ENCODE measurements at places on chromosomes 4 and X. TPM values are rescaled to one million over a fixed set of nuclear protein-coding genes. Genes with fewer than 3 reads are reported as not detected.

Gene GRK4
- total RNA-seq, result 2.2 TPM

DNA sequence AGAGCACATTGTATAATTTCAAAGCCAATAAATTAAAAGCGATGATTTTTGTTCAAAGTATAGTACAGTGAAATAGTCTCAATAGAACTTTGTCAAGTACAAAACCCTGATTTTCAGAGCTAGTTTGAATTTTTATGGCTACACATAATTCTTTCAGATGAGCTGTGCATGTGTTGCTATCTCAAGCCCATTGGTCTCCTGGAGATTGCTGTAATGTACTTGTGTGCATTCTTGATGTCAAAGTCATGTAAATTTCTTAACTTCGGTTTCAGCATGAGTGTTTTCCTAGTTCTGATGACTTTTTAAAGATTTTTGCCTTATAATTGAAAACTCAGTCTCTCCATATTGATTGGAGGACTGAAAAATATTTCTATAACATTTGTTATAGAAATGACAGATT, 200.8 kb downstream of the CEP135 start:
- DNase-seq, result no peak
- no peaks in the 10 kb centered on the region for H3K36me3 ChIP-seq
- no peak overlapping the region for H3K27ac ChIP-seq
- H3K4me1 ChIP-seq, result no peaks in the 10 kb centered on the region
- H3K4me3 ChIP-seq, result no peak overlapping the region
- H3K27me3 ChIP-seq, result no peaks in the 10 kb centered on the region

DNA sequence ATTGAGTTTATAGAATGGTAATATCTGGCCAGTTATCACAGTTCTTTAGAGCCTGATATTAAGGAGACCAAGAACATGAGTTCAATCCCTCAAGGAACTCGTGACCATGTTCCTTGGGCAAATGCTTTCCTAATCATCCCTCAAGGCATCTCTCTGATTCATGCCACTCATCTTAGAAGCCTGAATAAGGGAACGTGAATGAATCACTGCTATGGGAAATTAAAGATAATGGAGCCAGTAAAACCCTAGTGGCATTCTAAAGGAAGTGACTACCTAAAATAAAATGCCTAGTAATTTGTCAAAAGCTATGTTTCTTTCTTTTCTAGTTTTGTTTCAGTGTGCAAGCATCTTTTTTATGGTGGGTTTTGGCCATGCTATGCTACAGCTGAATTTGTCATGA, 1161.3 kb downstream of the C4orf33 start:
- no peaks in the 10 kb centered on the region for H3K4me1 ChIP-seq
- no peak overlapping the region for H3K27ac ChIP-seq
- H3K27me3 ChIP-seq, result no peaks in the 10 kb centered on the region
- H3K36me3 ChIP-seq, result no peaks in the 10 kb centered on the region

Gene ASB12
- total RNA-seq, result not detected

GRCh38 chrX:108437349-108438109, 693 bp downstream of the COL4A6 start:
- H3K4me1 ChIP-seq, result no peaks in the 10 kb centered on the region
- H3K27me3 ChIP-seq, result no peaks in the 10 kb centered on the region
- DNase-seq, result no peak
- no peaks in the 10 kb centered on the region for H3K36me3 ChIP-seq

- H3K27me3 ChIP-seq, result no peaks in the 10 kb centered on the region
- no peaks in the 10 kb centered on the region for H3K36me3 ChIP-seq
- no peak for DNase-seq
Measured at GRCh38 chr4:19982556-19982955, 269.1 kb upstream of the SLIT2 start.

- peak overlapping the region; percentile 68 for H3K4me3 ChIP-seq
- no peak for DNase-seq
- no peaks in the 10 kb centered on the region for H3K27me3 ChIP-seq
- H3K27ac ChIP-seq, result peak overlapping the region; percentile 82
Measured at GRCh38 chrX:54529151-54529550, 868 bp upstream of the GNL3L start.

Gene MAGEE2
- total RNA-seq, result not detected

DNA sequence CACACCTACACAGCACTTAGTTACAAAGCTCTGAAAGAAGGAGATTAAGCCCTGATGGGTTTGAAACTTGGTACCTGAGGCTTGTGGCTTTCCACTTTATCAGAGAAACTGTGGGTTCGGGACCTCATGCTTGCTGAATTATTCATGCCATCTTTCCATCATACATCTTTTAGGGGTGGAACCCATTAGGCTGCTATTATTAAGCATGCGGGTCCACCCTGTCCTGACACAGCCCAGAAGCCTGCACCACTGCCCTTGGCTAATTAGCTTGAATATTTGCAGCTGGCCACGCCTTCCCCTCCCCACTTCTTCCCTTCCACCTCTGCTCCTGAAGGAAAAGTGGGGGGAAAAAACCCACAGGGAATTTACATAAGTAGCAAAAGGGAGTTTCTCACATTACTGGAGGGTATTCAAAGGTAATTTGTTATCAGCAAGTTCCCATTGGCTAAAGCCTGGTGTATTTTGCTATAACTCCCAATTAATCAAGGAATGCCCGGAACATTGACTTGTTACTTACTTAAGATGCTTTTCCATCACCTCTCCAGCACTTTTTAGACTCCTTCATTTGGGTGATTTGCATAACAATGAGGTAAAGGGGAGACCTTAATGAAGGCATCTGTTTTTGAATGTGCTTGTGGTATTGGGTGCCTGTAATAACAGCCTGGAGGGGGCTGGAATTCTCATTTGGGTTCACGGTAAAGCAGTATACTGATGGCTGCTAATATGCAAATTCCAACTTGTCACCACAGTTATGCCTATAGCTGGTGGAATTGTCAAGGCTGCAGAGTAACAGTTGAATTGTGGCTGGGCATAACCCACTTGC, 231.7 kb upstream of the GATB start:
- no peaks in the 10 kb centered on the region for H3K36me3 ChIP-seq
- H3K4me3 ChIP-seq, result no peak overlapping the region
- H3K27ac ChIP-seq, result no peak overlapping the region
- H3K27me3 ChIP-seq, result no peaks in the 10 kb centered on the region
- no peaks in the 10 kb centered on the region for H3K4me1 ChIP-seq

- no peak for DNase-seq
- H3K4me3 ChIP-seq, result no peak overlapping the region
- H3K27me3 ChIP-seq, result no peaks in the 10 kb centered on the region
- no peaks in the 10 kb centered on the region for H3K36me3 ChIP-seq
- no peaks in the 10 kb centered on the region for H3K4me1 ChIP-seq
Measured at GRCh38 chr4:120491481-120491880, 424.8 kb upstream of the MAD2L1 start.

- H3K27me3 ChIP-seq, result no peaks in the 10 kb centered on the region
- peak overlapping the region; percentile 95 for H3K27ac ChIP-seq
- peaks cover 10% of the 10 kb centered on the region for H3K4me1 ChIP-seq
- peak overlapping the region; percentile 96 for H3K4me3 ChIP-seq
Measured at GRCh38 chr4:141220271-141220670, 424 bp upstream of the ZNF330 start.

DNA sequence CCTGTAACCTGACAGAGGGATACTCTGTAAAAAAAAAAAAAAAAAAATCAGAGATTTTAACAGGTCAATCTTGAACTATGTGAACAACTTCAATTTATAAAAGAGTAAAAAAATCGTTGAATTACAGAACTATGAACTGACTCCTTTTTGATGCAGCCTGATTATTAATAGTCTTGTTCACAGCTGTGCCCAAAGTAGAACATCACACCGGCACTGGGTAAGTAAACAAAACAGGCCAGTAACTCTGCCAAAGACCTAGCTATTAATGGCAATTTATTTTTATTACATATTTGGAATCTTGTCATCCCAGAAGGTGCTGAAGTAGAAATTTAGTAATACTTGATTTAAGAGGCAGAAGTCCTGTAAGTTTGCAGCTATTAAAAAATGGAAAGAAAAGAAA, 31.4 kb downstream of the CPE start:
- H3K4me3 ChIP-seq, result no peak overlapping the region
- H3K27me3 ChIP-seq, result no peaks in the 10 kb centered on the region
- no peaks in the 10 kb centered on the region for H3K36me3 ChIP-seq

DNA sequence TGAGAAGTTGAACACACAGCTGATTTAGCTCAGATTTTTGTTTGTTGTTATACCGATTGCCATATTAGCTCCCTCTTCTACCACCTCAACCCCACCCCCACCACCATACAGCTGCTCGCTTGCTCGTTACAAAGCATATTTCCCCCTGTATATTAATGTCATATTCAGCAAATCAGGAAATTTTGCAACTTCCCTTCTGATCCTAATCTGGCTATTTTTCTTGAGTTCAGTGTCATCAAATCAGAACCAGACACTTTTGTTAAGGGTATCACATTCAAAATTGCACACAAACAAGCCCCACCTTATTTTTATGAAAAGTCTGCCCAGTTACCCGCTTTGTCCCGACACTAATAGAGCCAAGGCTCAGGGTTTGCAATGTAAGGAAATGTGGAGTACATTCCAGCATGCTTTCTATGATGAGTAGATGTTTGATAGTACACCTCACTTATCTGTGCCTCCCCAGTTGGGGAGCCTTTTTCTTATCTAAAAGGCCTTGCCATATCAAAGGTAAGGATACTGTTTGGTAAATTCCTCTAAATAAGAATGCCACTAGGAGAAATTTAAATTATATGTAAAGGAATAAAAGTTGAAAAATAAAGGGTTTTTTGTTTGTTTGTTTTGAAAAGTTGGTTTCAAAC, 212.2 kb downstream of the CBR4 start:
- H3K4me3 ChIP-seq, result no peak overlapping the region
- no peak for DNase-seq
- peaks cover 24% of the 10 kb centered on the region for H3K4me1 ChIP-seq
- H3K27me3 ChIP-seq, result no peaks in the 10 kb centered on the region
- no peak overlapping the region for H3K27ac ChIP-seq

DNA sequence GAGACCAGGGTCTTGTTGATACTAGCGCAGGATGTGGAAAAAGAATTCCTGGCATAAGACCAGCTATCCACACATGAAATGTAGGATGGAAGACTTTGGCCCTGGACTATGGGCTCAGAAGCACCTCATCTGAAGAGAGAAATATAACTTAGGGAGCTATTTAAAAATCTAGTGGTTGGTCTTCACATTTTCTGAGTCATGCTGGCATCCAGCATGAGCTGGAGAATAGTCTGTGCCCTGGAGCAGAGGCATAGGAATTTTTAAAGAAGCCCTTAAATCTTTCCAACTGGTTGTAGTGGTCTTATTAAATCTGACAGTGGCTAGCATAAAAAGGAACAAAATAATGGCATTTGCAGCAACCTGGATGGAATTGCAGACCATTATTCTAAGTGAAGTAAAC, 86.3 kb downstream of the SMARCA5 start:
- H3K4me1 ChIP-seq, result no peaks in the 10 kb centered on the region
- H3K4me3 ChIP-seq, result no peak overlapping the region
- no peak for DNase-seq
- H3K27me3 ChIP-seq, result no peaks in the 10 kb centered on the region
- H3K36me3 ChIP-seq, result no peaks in the 10 kb centered on the region
- H3K27ac ChIP-seq, result no peak overlapping the region

Gene GC
- total RNA-seq, result not detected

Gene GAGE13
- total RNA-seq, result not detected

Gene MAOA
- 157 TPM for total RNA-seq

Gene CWH43
- total RNA-seq, result 4.9 TPM

DNA sequence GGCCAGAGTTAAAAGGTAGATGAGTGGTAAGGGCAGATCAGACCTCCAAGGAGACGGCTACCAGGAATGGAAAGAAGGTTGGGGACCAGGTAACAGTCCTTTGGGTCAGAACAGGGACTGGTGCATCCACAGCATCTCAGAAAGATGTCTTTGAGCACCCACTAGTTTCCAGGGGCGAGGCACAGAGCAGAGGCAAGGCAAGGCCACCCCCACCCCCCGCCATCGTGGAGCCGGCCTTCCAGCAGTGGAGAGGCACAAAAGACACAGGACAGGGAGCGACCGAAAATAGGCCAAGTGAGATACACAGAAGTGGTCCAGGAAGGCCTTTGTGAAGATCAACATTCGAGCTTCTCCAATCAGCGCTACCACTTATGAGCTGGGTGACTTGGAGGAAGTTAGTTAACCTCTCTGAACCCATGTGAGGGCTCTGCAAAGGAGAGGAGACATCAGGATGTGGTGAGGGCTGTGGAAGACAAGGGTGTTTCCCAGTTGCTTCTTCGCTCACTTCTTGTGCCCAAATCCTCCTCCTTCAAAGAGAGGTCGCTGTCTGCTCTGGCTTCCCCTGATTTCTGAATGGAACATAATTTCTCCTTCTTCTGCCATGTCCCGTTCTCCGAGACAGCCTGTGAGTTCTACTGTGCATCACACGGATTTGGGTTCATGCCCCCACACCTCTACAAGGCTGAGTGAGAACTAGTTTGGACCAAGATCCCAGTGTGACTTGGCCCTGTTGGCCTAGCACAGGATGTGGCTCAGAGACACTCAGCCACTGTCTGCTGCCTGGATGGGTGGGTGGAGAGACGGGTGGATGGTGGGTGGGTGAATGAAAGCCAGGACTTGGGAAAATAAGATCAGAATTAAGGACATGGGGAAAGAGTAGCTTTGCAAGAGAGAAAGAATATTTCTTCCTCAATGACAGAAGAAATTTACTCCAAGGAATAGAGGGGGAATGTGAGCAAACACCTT, 16.7 kb upstream of the MSX1 start:
- H3K4me1 ChIP-seq, result no peaks in the 10 kb centered on the region
- H3K36me3 ChIP-seq, result no peaks in the 10 kb centered on the region
- H3K27me3 ChIP-seq, result peaks cover 30% of the 10 kb centered on the region

- peak within 1 kb of the TSS; percentile 82 for H3K4me3 ChIP-seq
- peak within 1 kb of the TSS; percentile 79 for H3K27ac ChIP-seq
- no peaks in the 10 kb centered on the region for H3K27me3 ChIP-seq
- DNase-seq, result peak; percentile 87
- no peaks in the 10 kb centered on the region for H3K36me3 ChIP-seq
Measured at GRCh38 chr4:78938868-78939666, at the start of gene PAQR3. TSS of gene PAQR3 (minus strand) at chr4:78939438. CDS start at chr4:78939224, 214 bp downstream.

Gene CT45A10
- total RNA-seq, result not detected

- no peaks in the 10 kb centered on the region for H3K4me1 ChIP-seq
- no peak for DNase-seq
- no peaks in the 10 kb centered on the region for H3K27me3 ChIP-seq
- H3K27ac ChIP-seq, result no peak overlapping the region
- H3K4me3 ChIP-seq, result no peak overlapping the region
Measured at GRCh38 chr4:152436384-152436783, 99.5 kb downstream of the FBXW7 start.

DNA sequence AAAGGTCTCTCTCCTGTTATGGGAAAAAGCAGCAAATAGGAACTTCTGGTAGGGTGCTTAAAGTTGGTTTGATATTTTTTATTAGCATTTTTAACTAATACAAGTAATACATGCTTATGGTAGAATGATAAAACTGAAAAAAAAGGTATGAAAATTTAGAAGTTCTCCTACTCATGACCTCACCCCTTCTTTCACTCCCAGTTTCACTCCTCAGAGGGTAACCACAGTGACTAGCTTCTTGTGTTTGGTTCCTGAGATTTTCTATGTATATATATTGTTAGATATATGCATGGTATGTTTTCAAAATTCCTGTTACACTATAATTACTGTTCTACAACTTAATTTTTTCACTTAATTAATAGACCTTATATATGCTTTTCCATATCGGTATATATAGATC, 66.5 kb downstream of the AR start:
- no peaks in the 10 kb centered on the region for H3K36me3 ChIP-seq
- DNase-seq, result no peak
- H3K4me3 ChIP-seq, result no peak overlapping the region
- no peaks in the 10 kb centered on the region for H3K27me3 ChIP-seq

Gene CXXC4
- total RNA-seq, result 1.9 TPM

Gene MAGEB17
- total RNA-seq, result not detected

GRCh38 chr4:60039908-60040307, 1160.2 kb upstream of the ADGRL3 start:
- DNase-seq, result no peak
- H3K36me3 ChIP-seq, result no peaks in the 10 kb centered on the region
- H3K4me3 ChIP-seq, result no peak overlapping the region
- H3K4me1 ChIP-seq, result no peaks in the 10 kb centered on the region
- no peaks in the 10 kb centered on the region for H3K27me3 ChIP-seq
